Cortex of kidney (tissue), 1 donor: ENCODE measurements at places on chromosomes 3 and 15.

DNA sequence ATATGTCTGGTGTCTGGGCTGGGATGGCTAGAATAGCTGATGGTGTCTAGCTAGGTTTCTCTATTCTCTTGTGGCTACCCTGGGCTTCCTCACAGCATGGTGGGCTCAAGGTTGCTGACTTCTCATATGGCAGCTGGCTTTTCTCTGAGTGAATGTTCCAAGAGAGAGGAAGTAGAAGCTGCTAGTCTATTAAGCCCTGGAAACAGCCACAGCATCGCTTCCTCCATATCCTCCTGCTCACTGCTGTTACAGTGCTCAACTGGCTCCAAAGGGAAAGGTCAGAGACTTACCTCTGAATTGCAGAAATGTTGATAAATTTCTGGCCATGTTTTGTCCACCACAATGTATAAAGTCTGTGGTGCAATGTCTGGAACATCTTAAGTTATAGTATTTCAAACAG lies 299.9 kb upstream of the ADAMTS9 start:
- DNase-seq: no peak

- DNase-seq: no peak
Observed at GRCh38 chr3:88267847-88268246, 118.1 kb downstream of the C3orf38 start.

DNA sequence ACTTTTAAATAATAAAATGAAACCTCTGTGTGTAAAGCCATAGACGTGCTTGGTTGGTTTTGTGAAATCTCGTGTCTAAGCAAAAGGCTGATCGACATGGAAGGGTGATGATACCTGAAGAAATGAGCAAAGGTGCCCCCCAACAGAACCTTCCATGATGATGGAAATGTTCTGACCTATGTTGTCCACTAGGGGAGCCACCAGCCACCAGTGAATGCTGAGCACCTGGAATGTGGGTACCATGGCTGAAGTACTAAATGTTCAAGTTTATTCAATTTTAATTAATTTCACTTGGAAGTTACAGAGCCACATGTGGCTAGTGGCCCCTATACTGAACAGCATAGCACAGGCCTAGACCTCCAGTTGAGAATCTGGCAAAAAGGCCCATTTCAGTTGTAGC lies 158.8 kb downstream of the POLR2M start:
- DNase-seq: no peak

GRCh38 chr3:76083992-76084391 lies 298.6 kb upstream of the ZNF717 start:
- DNase-seq: no peak

GRCh38 chr3:49110780-49111179 lies 6.2 kb upstream of the QARS1 start:
- DNase-seq: no peak

DNA sequence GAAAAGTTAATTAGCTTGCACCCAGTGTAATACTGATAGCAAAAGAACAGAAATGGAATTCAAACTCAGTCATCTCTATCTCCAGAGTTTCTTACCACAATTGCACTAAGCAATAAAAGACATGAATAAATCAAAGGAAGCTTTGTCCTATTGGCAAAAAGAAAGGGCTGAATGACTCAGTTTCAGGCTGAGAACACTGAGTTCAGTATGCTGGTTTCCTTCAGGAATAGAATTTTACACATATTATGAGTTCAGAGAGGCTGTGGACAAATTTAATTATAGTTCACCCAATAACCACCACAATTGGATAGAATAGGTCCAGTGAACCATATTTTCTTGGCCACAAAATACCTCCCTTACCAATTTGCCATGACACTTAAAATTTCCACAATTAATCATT lies 249.7 kb downstream of the KCNMB2 start:
- no peak for DNase-seq

- no peak for DNase-seq
Observed at GRCh38 chr3:44995142-44995770, 19.2 kb downstream of the EXOSC7 start.

- DNase-seq: no peak
Observed at GRCh38 chr15:93027413-93027812, 61.6 kb downstream of the RGMA start.

DNA sequence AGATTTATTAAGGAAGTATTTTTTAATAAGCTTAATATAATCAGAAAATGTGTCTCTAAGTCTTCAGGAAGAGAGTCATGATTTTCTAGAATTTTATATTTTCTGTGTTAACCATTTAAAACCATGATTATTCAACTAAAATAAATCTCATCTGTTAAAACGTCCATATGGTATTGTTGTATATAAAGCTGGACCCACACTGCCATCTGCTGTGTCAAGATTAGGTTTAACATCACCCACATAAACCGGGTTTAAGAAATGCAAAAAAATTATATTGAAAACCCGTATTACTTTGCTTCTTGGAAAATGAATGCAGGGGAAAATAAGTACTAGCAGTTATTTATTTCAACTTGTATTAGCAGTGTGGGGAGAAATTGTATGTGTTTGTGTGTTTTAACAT lies 9.5 kb upstream of the CCDC66 start:
- no peak for DNase-seq

DNA sequence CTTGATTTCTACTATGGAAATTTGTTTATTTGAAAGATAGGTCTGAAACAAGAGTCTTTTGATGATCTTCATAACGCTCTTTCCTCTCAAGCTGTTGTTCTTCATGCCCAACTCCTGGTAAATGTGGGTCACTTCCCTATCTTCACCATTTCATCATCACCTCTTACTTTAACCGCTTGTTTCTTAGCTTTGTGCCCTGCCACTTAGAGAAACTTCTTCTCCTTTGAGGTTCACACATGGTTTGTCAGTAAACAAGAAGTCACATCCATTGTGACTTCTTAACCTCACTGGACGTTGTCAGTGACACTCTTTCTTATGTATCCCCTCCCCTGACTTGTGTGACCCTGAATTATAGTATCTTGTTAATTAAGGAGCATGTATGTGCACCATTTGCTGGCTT lies 16.9 kb upstream of the P2RY13 start:
- no peak for DNase-seq

DNA sequence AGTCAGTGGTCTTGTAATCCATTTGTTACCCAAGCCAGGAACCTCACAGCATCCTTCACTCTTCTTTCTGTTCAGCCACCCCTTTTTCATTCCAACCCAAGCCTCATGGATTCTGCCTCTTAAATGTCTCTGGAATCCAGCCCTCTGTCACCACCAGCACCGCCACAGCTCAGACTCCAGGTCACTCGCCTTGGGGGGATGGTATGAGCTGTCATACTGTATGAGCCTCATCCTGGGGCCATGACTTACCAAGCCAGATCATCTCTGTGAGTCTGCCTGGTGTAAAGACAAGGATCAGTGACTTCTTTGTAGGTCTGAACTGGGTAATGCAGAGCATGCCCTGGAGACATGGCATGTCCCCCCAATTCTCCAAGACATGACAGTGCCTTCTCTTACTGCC lies 79.6 kb downstream of the PGPEP1L start:
- DNase-seq: no peak

DNA sequence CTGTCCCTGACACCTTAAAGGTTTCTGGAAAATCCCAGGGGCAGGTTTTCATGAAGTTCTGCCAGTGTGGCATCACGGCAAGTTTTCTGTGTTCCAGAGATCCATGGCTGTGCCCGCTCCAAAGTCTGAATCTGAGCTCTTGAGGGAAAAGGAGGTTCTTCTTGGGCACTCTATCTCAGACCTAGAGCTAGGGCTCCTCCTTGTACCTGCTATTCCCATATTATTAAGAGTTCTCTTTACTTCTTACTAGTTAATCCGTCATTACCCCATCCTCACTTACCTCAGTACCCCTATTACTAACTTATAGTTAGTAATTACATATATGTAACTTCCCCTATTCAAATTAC lies 5.9 kb upstream of the TRA2B start:
- no peak for DNase-seq

DNA sequence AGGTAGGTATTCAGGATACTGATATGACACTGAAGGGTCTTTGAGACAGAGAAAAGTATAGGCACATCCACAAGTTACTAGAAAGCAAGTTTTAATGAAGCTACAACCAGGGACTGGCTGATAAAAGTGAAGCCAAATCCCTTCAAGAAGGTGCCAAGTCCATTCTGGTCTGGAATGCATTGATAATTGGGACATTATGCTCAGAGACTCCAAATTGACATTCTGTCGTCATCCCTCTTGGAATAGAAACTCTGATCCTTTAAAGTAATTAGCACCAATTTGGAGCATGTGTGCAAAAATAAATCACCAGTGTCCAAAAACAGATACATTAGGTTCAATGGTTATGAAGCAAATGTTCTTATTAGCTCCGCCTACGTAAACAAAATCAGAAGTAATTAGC lies 47.3 kb upstream of the BCL6 start:
- DNase-seq: no peak

- no peak for DNase-seq
Observed at GRCh38 chr3:189792046-189792929, 161.1 kb downstream of the TP63 start.

DNA sequence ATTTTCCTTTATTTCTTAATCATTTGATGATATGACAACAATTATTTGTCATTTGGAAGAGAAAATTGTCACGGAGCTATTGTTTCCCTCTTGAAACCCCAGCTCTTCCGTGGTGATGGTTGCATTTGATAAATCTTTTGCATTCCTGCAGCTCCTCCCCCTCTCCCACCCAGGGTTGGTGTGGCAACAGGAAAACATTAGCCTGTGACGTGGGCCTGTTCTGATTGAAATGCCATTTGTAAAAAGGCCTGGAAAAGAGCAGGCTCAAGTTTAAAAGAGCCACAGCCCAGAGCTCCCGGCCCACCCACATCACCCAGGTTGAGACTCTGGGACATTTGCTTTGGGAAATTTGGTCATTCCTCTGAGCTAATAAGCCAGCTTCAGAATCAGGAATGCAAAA lies 282.5 kb downstream of the RPLP1 start:
- no peak for DNase-seq
